ENCODE measurements at places on chromosomes 1 and 21.

DNA sequence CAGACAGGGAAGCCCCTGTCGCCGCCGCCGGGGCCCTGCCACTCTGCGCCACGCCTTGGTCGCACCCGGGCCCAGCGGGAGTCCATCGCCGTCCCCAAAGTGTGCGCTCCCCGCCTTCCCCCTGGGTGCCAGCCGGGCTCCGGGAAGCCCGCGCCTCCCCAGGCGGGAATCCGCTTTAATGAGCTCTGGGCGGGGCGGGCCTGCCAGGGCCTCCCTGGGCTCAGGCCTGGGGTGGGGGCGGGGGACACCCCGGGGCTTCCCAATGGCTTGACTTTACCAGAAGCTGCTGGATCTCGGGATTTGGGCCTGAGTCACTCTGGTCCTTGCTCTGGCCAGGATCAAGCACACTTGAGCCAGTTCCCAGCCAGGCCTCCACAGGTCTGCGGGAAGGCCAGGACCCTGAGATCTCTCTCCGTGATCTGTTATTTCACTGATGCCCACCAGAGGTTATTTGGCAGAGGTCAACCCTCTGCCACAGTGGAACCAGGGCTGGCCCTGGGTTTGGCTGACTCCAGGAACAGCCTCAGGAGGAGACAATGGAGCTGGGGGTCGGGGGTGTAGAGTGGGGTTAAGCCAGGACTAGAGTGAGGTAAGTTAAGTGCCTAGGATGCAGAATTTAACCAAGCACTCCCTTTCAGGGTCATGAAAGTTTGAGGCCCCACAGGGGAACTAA, 178.4 kb upstream of the EDN2 start:
- no peak for DNase-seq

DNA sequence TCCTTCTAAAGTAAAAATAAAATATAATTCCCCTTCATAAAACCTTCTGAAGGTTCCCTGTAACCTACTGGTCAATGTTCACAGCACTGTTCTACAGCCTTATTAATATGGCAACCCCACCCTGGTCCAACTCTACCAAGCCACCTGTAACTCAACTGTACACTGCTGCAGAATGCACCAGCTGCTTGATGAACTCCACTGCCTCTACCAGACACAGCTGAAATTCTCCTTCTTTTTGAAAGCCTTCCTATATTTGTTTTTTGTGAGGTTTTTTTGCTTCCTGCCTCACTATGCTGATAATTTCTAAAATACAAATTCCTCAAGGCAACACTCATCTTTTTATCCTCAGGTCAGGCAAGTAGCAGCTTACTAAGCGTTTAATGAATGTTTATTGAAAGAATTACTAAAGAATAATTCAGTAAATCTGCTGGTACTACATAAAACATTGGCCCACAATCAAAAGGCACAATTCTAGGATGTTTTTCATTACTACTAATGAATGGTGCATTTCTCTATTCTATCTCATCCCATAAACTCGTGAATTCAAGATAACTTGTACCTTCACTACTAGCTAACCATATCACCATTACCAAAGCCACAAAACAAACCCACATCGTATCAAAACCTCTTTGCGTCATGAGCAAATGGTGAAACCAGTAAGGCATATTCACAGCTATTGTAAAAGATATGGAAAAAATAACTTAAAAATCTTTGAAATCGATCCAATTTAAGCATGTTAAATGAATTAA, 2.4 kb downstream of the SSX2IP start:
- no peak for DNase-seq

- DNase-seq: no peak
Observed at GRCh38 chr1:168443899-168444298, 99.9 kb downstream of the XCL2 start.

DNA sequence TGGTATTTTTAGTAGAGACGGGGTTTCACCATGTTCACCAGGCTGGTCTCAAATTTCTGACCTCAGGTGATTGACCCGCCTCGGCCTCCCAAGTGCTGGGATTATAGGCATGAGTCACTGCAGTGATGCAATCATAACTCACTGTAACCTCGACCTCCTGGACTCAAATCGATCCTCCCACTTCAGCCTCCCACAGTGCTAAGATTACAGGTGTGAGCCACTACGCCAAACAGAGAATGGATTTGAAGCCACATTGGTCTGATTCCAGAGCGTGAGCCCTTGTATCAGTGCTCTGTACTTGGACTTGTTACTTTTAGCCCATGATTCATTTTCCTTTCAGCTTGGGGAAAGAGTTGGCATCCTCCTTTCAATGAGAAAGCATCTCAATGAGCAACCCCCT, 14.9 kb upstream of the ZNF683 start:
- DNase-seq: no peak

DNA sequence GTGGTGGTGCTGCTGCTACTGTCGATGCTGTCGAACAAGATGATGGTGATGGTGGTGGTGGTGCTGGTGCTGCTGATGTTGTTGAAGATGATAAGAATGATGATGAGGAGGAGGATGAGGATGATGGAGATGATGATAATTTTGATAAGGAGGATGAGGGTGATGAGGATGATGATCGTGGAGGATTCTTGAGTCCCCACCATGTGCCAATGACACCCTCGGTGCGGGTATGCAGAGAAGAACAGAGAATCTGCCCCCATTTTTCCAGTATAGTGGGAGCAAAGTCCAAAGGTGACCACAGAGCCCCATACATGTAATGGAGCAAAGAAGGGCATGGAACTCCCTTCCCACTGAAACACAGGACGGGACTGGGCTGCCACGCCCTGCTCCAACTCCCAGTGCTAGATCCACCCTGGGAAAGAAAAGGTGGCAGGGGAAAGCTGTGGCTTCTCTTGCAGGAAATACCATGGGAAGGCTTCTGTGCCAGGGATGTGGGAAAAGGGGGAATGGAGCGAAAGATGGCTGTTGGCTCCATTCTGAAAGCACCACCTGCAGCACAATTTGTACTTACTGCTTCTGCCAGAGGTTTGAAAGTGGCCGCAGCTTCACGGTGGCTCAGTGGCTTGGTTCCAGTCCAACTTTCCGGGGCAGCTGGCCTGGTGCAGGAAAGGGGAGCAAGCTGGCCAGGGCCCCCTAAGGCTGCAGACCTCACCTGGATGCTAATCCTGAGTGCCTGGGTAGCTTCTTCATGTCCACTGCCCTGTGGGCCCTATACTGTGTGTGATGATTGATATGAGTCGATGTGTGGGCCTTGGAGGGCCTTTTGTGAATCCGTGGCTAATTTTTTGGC, 387.2 kb upstream of the VAMP3 start:
- DNase-seq: peak; percentile 28

DNA sequence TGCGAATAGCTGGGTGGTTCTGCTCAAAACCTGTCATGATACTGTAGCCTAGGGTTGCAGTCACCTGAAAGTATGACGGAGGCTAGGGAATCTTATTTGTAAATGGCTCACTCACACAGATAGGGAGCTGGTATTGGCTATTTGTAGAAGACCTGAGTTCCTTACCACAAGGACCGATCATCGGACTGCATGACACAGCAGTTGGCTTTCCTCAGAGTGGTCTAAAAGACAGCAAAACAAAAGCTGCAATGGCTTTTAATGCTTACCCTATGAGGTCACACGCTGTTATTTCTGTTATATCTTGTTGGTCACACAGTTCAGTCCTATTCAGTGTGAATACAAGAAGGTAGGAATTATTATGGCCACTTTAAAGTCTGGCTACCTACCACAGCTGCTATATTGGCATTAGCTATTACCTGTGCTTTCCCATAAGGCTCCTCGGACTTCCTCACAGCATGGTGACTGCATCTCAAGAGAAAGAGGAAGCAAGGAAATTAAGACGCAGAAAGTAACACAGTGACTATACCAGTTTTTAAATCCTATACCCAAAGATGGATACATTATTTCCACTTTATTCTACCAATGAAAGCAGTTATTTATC, 68.4 kb upstream of the LRRC7 start:
- no peak for DNase-seq

- no peak for DNase-seq
Observed at GRCh38 chr1:46681333-46682034, 9.8 kb downstream of the TEX38 start.

- DNase-seq: no peak
Observed at GRCh38 chr1:22608361-22608760, 28.1 kb upstream of the C1QA start.

DNA sequence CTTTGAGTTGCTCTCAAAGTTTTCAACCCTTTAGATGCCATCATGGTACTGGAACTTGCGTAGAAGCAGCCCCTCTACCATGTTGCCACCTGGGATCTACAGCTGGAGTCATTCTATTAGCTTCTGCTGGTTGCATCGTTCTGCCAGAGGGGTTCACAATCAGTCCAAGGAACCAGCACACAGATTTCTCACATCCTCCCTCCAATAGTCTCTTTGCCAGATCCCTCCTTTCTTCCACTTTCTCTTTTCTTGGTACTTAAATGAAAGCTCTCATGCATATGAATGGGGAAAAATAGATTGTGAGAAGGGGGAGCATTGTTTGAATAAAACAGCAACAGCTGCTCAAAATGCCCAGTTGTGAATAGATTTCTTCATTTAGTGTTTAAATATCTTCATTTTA, 4.2 kb upstream of the C8A start:
- no peak for DNase-seq

- DNase-seq: no peak
Observed at GRCh38 chr1:214448536-214448935, 102.9 kb downstream of the PTPN14 start.

DNA sequence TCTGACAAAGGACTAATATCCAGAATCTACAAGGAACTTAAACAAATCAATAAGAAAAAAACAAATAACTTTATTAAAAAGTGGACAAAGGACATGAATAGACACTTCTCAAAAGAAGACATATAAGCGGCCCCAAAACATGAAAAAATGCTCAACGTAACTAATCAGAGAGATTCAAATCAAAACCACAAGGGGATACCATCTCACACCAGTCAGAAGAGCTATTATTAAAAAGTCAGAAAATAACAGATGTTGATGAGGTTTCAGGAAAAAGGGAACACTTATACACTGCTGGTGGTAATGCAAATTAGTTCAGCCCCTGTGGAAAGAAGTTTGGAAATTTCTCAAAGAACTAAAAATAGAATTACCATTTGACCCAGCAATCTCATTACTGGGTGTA, 102.2 kb downstream of the COL24A1 start:
- DNase-seq: no peak

GRCh38 chr1:116457946-116458604, 85.0 kb downstream of the ATP1A1 start:
- DNase-seq: no peak
